ENCODE measurements at places on chromosomes 7 and 10.

GRCh38 chr10:127587668-127588365 is 38.7 kb downstream of the NPS start:
- DNase-seq: no peak

DNA sequence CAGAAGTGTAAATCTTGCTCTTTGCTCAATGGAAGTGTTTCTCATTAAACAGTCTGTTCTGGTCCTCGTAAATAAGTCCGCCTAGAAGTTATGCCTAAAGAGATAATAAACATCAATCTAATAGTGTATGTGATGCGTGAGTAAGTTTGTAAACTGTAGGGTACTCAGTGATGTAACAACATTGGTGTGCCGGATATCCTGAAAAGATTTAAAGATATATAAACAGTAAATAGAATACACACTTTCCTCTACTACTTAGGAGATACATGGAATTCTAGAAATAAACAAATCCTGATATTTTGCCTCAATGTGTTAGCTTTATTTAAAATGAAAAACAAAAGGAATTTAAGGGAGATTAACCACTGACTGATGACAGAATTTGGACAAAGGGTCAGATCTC is 123.5 kb downstream of the AHR start:
- DNase-seq: no peak

- peak; percentile 68 for DNase-seq
Measured at GRCh38 chr7:140349144-140349771, 49.1 kb downstream of the SLC37A3 start.

- DNase-seq: no peak
Measured at GRCh38 chr10:14742815-14743214, 31.9 kb downstream of the FAM107B start.

- no peak for DNase-seq
Measured at GRCh38 chr10:69751214-69751613, 50.5 kb upstream of the COL13A1 start.

- no peak for DNase-seq
Measured at GRCh38 chr10:42933448-42934340, 143.2 kb upstream of the RET start.

DNA sequence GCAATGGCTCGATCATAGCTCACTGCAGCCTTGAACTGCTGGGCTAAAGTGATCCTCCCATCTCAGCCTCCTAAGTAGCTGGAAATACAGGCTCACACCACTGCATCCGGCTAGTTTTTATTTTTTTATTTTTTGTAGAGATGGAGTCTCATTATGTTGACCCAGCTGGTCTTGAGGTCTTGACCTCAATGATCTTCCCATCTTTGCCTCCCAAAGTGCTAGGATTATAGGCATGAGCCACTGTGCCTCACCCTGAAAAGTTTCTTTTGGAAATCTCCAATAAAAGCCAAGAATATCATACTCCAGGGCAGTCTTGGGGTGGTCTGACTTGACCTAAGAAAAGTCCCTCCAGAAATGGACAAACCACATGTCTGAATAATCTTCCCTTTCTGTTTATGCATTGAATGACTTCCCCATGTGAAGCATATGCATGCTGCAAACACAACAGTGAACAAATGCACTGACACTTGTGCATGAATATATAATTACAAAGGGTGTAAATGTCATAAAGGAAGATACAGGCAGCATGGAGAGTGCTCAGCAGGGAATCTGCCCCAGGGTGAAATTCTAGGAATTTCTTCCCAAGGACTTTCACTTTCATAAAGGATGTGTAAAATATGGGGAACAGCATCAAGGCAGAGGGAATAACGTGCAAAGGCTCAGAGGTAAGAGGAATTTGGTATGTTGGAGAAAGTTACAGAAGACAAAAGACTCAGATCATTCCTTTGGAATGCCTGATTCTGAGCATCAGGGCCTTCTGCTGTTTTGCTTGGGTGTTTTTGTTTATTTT is 142.4 kb upstream of the LYZL1 start:
- peak; percentile 12 for DNase-seq

DNA sequence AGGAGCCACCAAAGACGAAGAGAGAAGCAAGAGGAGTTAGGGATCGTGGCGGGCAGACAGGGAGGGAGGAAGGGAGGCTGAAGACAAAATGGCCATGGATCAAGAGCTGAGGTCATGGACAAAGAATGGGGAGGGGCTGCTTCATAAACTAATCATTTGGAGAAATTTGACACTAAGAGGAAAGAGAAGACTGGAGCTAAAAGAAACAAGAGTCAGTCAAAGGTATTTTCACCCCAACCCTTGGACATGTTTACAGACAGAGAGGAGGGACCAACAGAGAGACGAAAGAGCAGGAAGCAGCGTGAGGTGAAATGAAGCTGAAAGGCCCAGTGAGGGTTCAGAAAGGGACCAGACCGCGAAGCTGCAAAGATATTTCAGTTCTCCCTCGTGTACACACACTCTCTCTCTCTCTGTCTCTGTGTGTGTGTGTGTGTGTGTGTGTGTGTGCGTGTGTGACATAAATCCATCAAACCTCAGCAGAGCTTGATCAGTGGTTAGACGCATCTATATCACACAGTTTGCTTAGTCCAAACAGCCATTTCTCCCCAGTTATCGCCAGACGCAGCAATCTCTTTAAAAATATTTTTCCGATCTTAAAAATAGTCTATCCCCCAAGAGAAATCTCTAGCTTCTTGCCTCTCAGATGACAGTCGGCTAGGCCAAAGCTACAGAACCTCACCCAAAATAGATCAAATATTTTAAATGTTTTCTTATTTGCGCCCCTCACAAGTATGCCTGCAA is 12.5 kb upstream of the CALD1 start:
- peak; percentile 82 for DNase-seq

Data from fibroblast of skin of back (primary cell).